ENCODE measurements at places on chromosomes 4 and X. TPM values are rescaled to one million over a fixed set of nuclear protein-coding genes. Genes with fewer than 3 reads are reported as not detected.
A peak's percentile ranks its signal among the peaks of the same experiment; 100 is the strongest.

The NAP1L5 gene
- total RNA-seq: 0.26 TPM

The SLC49A3 gene
- total RNA-seq: 1.7 TPM

The CLCN5 gene
- total RNA-seq: 6.9 TPM

The LRCH2 gene
- 0.26 TPM for total RNA-seq

The SMPX gene
- total RNA-seq: not detected

The PPP1R2C gene
- not detected for total RNA-seq

The UGT2A1 gene
- not detected for total RNA-seq

The XK gene
- total RNA-seq: 0.26 TPM

The ARX gene
- total RNA-seq: not detected

The MAOA gene
- total RNA-seq: 126 TPM

The RBM47 gene
- total RNA-seq: 42.9 TPM

The TRIM75 gene
- total RNA-seq: not detected

- no peak for DNase-seq
These were observed 775 bp downstream of the KCTD8 start for GRCh38 chr4:44447563-44448504.

- no peak for DNase-seq
These were observed 31.6 kb upstream of the ARHGEF6 start for GRCh38 chrX:136812286-136812685.

GRCh38 chrX:46819136-46819535, 17.7 kb upstream of the RP2 start:
- DNase-seq: no peak

- DNase-seq: no peak
These were observed 46.8 kb upstream of the GC start for GRCh38 chr4:71830497-71831190.

DNA sequence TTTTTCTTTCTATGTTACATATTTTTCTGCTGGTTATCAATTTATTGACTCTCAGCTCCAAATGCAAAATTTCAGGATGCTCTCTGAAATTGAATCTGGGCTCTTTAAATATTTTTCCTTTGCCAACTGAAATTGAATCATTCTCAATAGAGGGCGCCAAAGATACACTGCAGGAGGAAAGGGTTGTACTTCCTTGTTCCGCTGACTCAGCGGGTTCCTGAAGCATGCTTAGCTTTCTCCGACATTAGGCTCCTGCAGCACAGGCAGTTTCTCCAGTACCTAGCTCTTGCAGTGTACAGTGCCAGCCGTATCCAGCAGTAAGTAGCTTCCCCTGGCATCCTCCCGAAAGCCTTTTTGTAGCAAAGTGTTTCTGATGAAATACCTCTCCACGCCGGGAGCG, 28.8 kb upstream of the CFAP47 start:
- DNase-seq: peak; percentile 48

GRCh38 chrX:152932598-152933175, 34.8 kb downstream of the ZNF185 start:
- no peak for DNase-seq

- DNase-seq: no peak
These were observed 144.6 kb downstream of the KIT start for GRCh38 chr4:54802336-54802735.

DNA sequence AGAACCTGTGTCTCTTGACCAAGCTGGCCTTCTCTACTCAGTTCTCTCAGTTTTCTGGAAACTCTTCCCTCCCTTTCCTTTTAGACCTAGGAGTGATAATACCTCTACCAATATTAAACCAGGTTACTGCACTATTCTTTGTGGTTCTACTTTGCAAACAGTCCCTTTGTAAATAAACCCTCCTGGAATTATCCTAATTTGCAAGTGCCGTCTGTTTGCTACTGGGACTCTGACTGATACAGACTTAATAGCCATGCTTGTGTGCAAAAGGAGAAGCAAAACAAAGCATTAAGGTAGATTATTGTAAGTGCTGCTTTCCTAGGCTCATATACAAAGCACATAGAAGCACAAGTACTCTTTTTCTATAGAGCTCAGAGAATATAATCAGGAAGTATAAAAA, 507.0 kb downstream of the INPP4B start:
- no peak for DNase-seq

- no peak for DNase-seq
These were observed 130.8 kb downstream of the BANK1 start for GRCh38 chr4:101921370-101921769.

- DNase-seq: no peak
These were observed 72.5 kb downstream of the UBE2K start for GRCh38 chr4:39770471-39770870.

- no peak for DNase-seq
These were observed 14.7 kb upstream of the SH3KBP1 start for GRCh38 chrX:19902110-19902509.

DNA sequence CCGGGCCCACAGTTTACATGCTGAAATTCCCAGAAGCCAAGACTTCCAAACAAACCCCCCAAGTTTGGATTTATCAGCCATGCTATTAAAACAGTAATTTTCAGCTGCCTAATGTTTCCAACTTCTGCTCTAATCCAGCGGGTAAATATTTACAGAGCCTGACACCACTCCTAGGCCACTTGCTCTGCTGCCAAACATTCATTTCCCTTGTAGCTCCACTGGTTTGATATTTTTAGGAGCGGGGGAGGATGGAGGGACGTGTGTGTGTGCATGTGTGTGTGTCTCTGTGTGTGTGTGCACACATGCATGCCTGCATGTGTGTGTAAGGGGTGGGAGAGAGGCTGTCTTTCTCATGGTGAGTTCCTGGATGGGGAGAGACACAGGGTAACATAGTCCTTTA, 115.7 kb upstream of the PJA1 start:
- DNase-seq: no peak

All from bronchial epithelial cell (primary cell).